ENCODE measurements at places on chromosomes 13 and 19.

- no peaks in the 10 kb centered on the region for H3K27me3 ChIP-seq
- no peaks in the 10 kb centered on the region for H3K4me1 ChIP-seq
- no peaks in the 10 kb centered on the region for H3K36me3 ChIP-seq
- no peak overlapping the region for H3K4me3 ChIP-seq
- H3K27ac ChIP-seq: no peak overlapping the region
These were observed 247.9 kb upstream of the HTR2A start for GRCh38 chr13:47144782-47145181.

- no peak overlapping the region for H3K4me3 ChIP-seq
- H3K27ac ChIP-seq: peak overlapping the region; percentile 94
- no peaks in the 10 kb centered on the region for H3K36me3 ChIP-seq
- peaks cover 5% of the 10 kb centered on the region for H3K4me1 ChIP-seq
These were observed 1040.6 kb upstream of the SLC10A2 start for GRCh38 chr13:104106705-104107393.

DNA sequence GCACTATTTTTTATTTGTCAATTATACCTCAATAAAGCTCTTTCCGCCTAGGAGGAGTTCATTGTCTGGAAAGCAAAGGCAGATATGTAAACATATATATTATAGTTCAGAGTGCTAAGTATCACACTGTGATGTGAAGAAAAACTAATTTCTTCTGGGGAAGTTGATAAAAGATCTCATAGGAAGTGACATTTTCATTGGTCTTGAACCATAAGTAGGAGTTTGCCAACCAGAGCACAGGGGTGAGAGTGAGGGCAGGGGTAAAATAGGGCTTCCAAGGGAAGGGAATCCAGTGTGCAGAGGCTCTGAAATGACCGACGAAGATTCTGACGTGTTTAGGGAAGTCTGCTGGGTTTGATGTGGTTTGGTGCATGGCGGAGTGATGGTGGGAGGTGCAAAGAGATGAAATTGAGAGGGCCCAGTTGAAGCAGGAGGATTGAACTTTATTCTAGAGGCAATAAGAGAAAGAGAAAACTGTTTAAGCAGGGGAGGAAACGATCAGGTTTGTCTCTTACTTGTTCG, 780 bp upstream of the GTF2F2 start:
- no peaks in the 10 kb centered on the region for H3K27me3 ChIP-seq
- H3K4me1 ChIP-seq: peaks cover 3% of the 10 kb centered on the region
- peak overlapping the region; percentile 14 for H3K27ac ChIP-seq
- no peaks in the 10 kb centered on the region for H3K36me3 ChIP-seq

DNA sequence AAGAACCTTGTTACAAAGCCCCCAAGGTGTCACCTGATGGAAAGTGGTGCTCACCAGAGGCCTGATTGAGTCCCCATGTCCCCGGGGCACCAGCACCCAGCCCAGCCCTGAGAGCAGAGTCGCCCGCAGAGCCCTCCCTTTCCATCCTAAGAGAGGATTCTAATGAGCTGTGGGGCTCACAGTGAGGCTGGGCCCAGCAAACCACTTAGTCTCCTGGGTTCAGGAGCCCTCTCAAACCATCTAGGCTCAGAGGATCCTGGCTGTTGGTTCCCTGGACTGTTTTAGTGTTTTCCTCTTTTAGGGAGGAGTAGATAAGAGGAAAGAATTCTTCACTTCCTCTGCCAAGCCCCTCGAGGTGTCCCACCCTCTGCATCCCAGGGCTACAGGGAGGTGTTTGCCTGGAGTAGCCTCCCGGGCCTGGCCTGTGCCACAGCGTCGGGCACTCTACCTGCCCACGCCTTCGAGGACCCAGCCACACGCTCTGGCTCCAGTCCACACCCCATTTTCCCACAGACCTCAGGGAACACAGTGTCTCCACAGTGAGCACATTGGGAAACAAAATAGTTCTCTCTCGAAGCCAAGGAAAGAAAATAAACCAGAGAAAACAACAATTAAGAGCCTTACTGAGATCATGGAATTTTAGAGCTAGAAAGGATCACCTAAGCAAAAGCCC, 34.4 kb downstream of the DHRS12 start:
- no peak overlapping the region for H3K4me3 ChIP-seq
- no peak for DNase-seq
- no peak overlapping the region for H3K27ac ChIP-seq

- no peaks in the 10 kb centered on the region for H3K27me3 ChIP-seq
- H3K27ac ChIP-seq: peak overlapping the region; percentile 34
- H3K4me1 ChIP-seq: peaks cover 23% of the 10 kb centered on the region
- peak; percentile 91 for DNase-seq
- no peak overlapping the region for H3K4me3 ChIP-seq
These were observed 32.9 kb downstream of the TSHZ3 start for GRCh38 chr19:31316201-31316951.

- no peak overlapping the region for H3K4me3 ChIP-seq
- peaks cover 4% of the 10 kb centered on the region for H3K4me1 ChIP-seq
- H3K27ac ChIP-seq: no peak overlapping the region
- H3K36me3 ChIP-seq: peaks cover 4% of the 10 kb centered on the region
- DNase-seq: no peak
These were observed 134.7 kb downstream of the MIPEP start for GRCh38 chr13:23754506-23754905.

- peak; percentile 97 for DNase-seq
- no peaks in the 10 kb centered on the region for H3K36me3 ChIP-seq
- no peaks in the 10 kb centered on the region for H3K27me3 ChIP-seq
- H3K4me3 ChIP-seq: peak overlapping the region; percentile 69
These were observed 435 bp upstream of the DAZAP1 start for GRCh38 chr19:1406774-1407527.

DNA sequence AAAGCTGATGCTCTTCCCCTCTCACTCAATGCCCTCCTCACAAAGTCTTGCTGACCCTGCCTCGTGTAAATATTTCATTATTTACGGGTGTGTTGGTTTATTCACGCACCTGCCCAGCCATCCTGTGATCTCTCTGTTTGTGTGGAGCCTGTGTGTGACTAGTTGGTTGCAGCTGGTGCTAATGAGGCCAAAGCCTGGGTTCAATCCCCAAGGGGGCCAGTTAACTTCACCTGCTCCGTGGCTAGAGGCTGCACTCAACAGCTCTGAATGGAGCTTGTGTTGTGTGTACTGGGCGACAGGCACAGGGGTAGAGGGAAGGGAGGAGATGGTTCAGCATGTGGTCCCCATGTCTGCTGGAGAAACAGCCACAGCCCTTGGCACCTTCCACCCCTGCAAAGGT, 109.5 kb downstream of the DNAJC15 start:
- H3K36me3 ChIP-seq: no peaks in the 10 kb centered on the region
- peaks cover 6% of the 10 kb centered on the region for H3K4me1 ChIP-seq
- DNase-seq: no peak

DNA sequence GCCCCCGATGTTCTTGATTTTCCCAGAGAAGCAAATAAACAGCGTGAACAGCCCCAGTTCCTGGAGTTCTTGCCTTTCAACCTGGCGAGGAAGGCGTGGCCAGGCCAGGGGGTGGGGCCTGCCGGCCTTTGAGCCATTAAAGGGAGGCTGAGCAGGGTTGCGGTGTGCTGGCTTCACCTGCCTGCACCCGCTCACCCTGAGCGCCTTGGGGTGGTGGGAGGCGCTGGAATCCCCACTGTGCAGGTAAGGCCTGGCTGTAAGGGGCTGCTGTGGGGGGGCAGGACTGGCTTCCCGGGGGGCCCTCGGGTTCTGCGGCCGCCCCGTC, 2.7 kb upstream of the MISP start:
- peaks cover 17% of the 10 kb centered on the region for H3K4me1 ChIP-seq
- H3K27me3 ChIP-seq: no peaks in the 10 kb centered on the region
- no peak for DNase-seq
- peaks cover 7% of the 10 kb centered on the region for H3K36me3 ChIP-seq
- no peak overlapping the region for H3K27ac ChIP-seq
- H3K4me3 ChIP-seq: no peak overlapping the region
